ENCODE measurements at places on chromosomes 7 and 10.

DNA sequence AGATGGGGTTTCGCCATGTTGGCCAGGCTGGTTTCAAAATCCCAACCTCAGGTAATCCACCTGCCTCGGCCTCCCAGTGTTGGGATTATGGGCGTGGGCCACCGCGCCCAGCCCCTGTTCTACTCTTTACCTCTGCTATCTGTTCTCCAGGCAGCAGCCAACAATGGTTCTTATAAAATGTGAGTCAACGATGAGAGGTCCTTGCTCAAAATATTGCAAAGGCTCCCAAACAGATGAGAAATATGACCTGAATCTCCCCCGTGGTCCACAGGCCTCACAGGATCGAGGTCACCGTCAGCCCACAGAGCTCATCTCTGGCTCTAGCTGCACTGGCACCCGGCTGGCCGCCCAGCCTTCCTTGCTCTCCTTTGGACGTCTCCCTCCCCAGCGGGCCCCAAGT is 62.0 kb upstream of the EGFR start:
- H3K27me3 ChIP-seq = no peaks in the 10 kb centered on the region
- H3K36me3 ChIP-seq = no peaks in the 10 kb centered on the region
- no peak overlapping the region for H3K27ac ChIP-seq
- no peak for DNase-seq
- no peak overlapping the region for H3K4me3 ChIP-seq

DNA sequence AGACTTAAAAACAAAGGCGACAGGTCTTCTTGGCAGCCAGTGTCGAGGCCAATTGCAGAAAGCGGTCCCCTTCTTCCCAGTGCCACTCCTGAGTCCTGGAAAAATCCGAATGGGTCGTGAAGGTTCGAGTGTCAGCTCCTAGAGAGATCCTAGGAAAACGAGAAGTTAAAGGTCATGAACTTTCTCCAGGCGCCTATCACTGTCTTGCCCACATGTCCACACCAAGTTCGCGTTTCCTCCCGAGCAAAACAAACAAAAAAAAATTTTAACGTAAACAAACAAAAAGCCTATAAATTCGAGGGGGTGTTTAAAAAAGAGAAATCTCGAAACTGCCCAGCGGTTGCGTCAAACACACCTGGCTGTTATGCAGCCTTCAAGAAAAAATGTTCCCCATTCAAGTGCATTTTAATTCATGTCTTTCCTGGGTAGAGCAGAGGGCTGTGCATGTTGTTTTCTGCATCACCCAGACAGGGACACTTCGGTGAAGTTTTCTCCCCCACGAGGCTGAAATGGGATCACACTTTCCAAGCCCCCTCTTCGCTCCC is 1.5 kb downstream of the ARHGAP21 start:
- no peaks in the 10 kb centered on the region for H3K27me3 ChIP-seq
- peak overlapping the region; percentile 83 for H3K4me3 ChIP-seq
- no peak for DNase-seq
- H3K36me3 ChIP-seq = no peaks in the 10 kb centered on the region
- peak overlapping the region; percentile 92 for H3K27ac ChIP-seq

GRCh38 chr10:123622381-123622780 is 43.8 kb upstream of the GPR26 start:
- H3K4me3 ChIP-seq = no peak overlapping the region
- H3K27ac ChIP-seq = no peak overlapping the region
- no peak for DNase-seq
- no peaks in the 10 kb centered on the region for H3K36me3 ChIP-seq
- no peaks in the 10 kb centered on the region for H3K4me1 ChIP-seq
- no peaks in the 10 kb centered on the region for H3K27me3 ChIP-seq

DNA sequence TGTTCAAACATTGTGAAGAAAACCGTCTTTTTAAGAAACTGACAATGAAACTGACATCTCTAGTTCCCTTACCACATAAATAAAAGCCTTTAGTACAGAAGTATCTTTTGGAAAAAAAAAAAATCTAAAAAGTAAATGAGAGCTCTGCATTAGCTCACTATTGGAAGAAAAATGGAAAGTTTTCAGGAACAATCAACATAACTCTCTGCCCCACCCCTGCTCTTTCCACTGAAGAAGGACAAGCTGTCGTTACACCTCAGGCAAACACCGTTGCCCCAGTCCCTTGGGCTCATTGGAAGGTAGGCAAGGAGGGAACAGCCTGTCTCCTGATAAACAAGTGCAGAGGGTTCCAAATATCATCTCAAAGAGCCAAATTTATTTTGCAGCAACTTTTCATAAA is 22.4 kb upstream of the C1QL3 start:
- H3K27ac ChIP-seq = no peak overlapping the region
- no peaks in the 10 kb centered on the region for H3K27me3 ChIP-seq
- DNase-seq = no peak
- no peaks in the 10 kb centered on the region for H3K36me3 ChIP-seq
- H3K4me3 ChIP-seq = no peak overlapping the region

DNA sequence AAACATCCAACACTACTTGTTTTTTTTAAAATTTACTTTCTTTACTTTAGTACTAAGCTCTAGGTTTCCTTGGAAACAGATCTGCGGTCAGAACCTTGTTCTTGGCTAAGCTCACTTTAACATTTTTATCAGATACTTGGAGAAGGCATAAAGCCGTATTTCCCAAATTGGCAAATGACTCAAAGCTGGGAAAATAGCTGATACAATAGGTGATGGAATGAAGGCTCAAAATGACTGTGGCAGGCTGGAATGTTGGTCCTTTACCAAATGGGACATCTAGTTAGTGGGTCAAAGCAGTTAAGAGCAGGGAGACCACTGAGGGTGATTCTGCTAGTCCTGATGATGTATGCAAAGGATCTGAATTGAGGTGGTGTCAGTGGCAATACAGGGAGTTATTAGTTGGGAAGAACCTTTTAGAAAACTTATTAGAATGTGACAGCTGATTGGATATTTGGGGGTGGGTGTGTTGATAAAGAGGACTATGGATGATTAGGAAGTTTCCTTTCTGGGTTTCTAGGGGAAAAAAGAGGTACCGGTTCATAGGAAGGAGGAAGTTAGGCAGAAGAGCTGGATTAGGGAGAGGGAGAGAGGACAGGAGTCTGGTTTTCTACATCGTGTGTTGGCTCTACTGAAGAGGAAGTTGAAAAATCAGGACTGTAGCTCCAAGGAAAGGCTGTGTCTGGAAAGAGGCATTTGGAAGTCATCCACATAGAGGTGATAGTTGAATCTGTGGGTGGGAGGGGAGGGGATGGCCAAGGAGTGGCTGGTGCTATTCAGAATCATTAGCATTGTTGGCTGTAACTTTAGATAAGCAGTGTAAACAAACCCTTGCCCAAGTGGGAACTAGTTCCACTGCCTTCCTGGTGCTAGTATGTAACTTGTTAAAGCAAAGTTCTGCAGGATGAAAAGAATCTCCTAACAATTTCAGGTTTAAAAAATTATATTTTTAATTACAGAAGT is 13.1 kb downstream of the PLCE1 start:
- H3K36me3 ChIP-seq = no peaks in the 10 kb centered on the region
- H3K4me3 ChIP-seq = no peak overlapping the region
- no peaks in the 10 kb centered on the region for H3K27me3 ChIP-seq

- no peaks in the 10 kb centered on the region for H3K27me3 ChIP-seq
- H3K27ac ChIP-seq = no peak overlapping the region
- DNase-seq = no peak
- H3K4me3 ChIP-seq = no peak overlapping the region
These were observed 331.1 kb downstream of the CALN1 start for GRCh38 chr7:72080865-72081510.

GRCh38 chr7:151251328-151251688 is 2.8 kb upstream of the SMARCD3 start:
- H3K27me3 ChIP-seq = no peaks in the 10 kb centered on the region
- peaks cover 22% of the 10 kb centered on the region for H3K4me1 ChIP-seq
- H3K36me3 ChIP-seq = no peaks in the 10 kb centered on the region
- H3K27ac ChIP-seq = peak overlapping the region; percentile 99
- peak overlapping the region; percentile 74 for H3K4me3 ChIP-seq
- DNase-seq = no peak

DNA sequence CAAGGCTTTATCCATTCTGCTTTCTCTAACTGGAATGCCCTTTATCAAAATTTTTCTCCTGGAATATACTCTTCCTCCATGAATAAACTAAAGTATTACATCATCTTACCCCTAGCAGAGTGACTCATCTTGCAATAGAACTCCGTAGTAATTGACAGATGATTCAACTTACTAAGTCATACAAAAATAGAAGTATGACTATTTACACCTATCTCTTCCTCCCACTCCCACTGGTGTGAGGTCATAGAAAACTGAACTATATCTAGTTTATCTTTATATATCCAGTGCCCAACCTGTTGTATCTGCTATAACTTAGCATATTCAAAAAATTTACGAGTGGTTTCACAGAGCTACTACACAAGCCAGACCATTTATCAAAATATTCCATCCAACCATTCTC is 26.1 kb downstream of the ABCB1 start:
- no peaks in the 10 kb centered on the region for H3K27me3 ChIP-seq
- DNase-seq = no peak
- no peaks in the 10 kb centered on the region for H3K4me1 ChIP-seq
- no peak overlapping the region for H3K4me3 ChIP-seq
- H3K36me3 ChIP-seq = no peaks in the 10 kb centered on the region
- H3K27ac ChIP-seq = no peak overlapping the region

GRCh38 chr7:29158795-29159423 is 12.6 kb upstream of the CPVL start:
- no peaks in the 10 kb centered on the region for H3K36me3 ChIP-seq
- H3K4me1 ChIP-seq = no peaks in the 10 kb centered on the region

- DNase-seq = no peak
- no peaks in the 10 kb centered on the region for H3K36me3 ChIP-seq
- no peaks in the 10 kb centered on the region for H3K4me1 ChIP-seq
- no peak overlapping the region for H3K27ac ChIP-seq
These were observed 1307.7 kb upstream of the LRRTM3 start for GRCh38 chr10:65618126-65618525.

DNA sequence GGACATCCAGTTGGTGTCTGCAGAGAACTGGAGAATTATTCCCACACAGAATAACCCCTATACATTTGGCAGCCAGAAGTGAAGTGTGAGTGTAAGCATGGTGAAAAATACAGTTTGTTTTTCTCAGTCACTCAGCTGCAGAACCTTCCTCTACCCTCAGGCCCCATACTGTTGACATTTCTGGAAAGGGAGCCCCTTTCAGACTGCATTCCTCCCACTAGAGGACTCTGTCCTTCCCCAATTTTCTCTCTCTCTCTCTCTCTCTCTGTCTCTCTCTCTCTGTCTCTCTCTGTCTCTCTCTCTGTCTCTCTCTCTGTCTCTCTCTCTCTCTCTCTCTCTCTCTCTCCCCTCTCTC is 86.8 kb upstream of the STEAP1B start:
- DNase-seq = no peak
- peaks cover 8% of the 10 kb centered on the region for H3K4me1 ChIP-seq
- H3K27me3 ChIP-seq = no peaks in the 10 kb centered on the region
- no peak overlapping the region for H3K27ac ChIP-seq
- H3K4me3 ChIP-seq = no peak overlapping the region

- DNase-seq = no peak
- no peak overlapping the region for H3K27ac ChIP-seq
- H3K4me3 ChIP-seq = no peak overlapping the region
- H3K4me1 ChIP-seq = no peaks in the 10 kb centered on the region
- H3K27me3 ChIP-seq = no peaks in the 10 kb centered on the region
- no peaks in the 10 kb centered on the region for H3K36me3 ChIP-seq
These were observed 16.6 kb upstream of the FGFR2 start for GRCh38 chr10:121614613-121615434.

DNA sequence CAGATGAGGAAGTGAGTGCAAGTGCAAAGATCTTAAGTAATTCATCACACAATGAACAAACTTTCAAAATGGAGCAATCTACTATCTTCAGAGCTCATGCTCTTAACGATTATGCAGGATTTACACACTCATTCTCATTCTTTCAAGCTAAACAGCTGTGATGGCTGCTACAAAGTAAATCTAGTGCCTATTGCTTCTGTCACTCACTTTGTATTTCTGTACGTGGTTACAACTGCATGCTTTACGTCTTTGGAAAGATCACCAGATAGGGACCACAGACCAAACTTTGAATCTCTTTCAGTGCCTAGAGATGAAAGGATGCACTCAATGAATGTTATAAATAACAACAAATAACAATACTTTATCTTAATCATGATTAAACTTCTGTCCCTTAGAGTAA is 194.6 kb downstream of the MAGI2 start:
- no peak for DNase-seq
- H3K4me1 ChIP-seq = no peaks in the 10 kb centered on the region
- H3K4me3 ChIP-seq = no peak overlapping the region
- H3K27me3 ChIP-seq = no peaks in the 10 kb centered on the region

- no peaks in the 10 kb centered on the region for H3K27me3 ChIP-seq
- no peak overlapping the region for H3K4me3 ChIP-seq
- no peaks in the 10 kb centered on the region for H3K4me1 ChIP-seq
- DNase-seq = no peak
- H3K27ac ChIP-seq = no peak overlapping the region
These were observed 36.2 kb upstream of the PPIF start for GRCh38 chr10:79310911-79311573.

GRCh38 chr7:99554939-99555338 is 3.0 kb upstream of the FAM200A start:
- H3K27me3 ChIP-seq = no peaks in the 10 kb centered on the region
- no peak overlapping the region for H3K27ac ChIP-seq
- H3K4me3 ChIP-seq = no peak overlapping the region
- DNase-seq = no peak

DNA sequence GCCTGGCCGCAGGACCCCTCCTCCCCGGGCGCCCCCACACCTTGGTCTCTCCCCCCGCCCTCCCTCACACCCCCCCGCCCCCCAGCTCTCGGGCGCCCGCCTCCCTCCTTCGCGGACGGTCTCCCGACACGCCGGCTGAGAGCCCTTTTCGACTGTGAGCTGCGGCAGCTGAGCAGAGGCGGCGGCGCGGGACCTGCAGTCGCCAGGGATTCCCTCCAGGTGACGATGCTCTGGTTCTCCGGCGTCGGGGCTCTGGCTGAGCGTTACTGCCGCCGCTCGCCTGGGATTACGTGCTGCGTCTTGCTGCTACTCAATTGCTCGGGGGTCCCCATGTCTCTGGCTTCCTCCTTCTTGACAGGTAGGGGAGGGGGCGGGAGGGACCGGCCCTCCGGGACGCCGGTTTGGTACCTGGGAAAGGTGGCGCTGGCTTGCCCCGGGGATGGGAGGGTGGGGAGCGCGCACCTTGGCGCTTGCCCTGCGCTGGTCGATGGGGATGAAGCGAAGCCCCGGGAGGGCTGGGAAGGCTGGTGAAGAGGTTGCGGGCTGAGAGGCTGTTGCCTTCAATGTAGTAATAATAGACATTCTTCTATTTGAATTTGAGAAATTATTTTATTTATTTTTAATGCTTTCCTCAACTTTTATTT is at the start of gene BMPER:
Gene BMPER, plus strand, starts transcription at position 151 of the 644 bp plus-strand sequence. Its CDS starts 75 bp downstream, at position 226.
- peak within 1 kb of the TSS; percentile 14 for H3K27ac ChIP-seq
- no peaks in the 10 kb centered on the region for H3K36me3 ChIP-seq
- H3K4me3 ChIP-seq = peak within 1 kb of the TSS; percentile 65
